ENCODE measurements at places on chromosomes 1 and 21. TPM values are rescaled to one million over a fixed set of nuclear protein-coding genes. Genes with fewer than 3 reads are reported as not detected.

DNA sequence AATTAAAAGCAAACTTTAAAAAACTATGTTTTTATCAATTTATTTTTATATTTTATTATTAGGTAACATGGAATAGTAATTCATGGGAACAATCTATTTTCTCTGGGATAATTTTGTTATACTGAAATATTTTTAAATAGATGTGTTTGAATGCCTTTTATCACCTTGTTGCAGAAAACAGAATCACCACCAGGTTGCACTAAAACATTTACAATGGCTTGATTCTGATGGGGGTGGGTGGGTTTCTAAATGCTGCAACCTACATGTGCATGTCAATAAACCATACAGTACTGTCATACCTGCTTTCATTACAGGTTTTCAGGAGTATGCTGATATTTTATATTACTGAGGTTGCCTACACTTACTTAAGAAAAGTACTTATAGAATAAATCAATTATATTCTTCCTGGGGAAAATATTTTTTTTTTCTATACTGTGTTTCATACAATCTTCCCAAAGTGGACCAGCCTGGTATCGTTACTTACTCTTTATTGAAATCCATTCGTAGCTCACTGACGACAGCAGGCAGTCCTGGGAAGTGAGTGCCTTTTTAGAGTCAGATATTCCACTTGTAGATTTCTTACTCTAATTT, 132.8 kb downstream of the PTPRC start:
- no peaks in the 10 kb centered on the region for H3K36me3 ChIP-seq
- DNase-seq, result peak; percentile 75
- no peaks in the 10 kb centered on the region for H3K27me3 ChIP-seq
- H3K4me3 ChIP-seq, result no peak overlapping the region
- H3K27ac ChIP-seq, result no peak overlapping the region

- H3K4me3 ChIP-seq, result no peak overlapping the region
- no peak overlapping the region for H3K27ac ChIP-seq
- peak; percentile 49 for DNase-seq
- H3K4me1 ChIP-seq, result 0 out of 2 replicates have a peak, but pooled peaks cover 10% of the 10 kb centered on the region
- H3K27me3 ChIP-seq, result no peaks in the 10 kb centered on the region
- no peaks in the 10 kb centered on the region for H3K36me3 ChIP-seq
Observed at GRCh38 chr1:220700556-220701179, 10.5 kb downstream of the C1orf115 start.

- H3K27me3 ChIP-seq, result no peaks in the 10 kb centered on the region
- H3K4me1 ChIP-seq, result peaks cover 3% of the 10 kb centered on the region
- DNase-seq, result peak; percentile 13
- H3K36me3 ChIP-seq, result no peaks in the 10 kb centered on the region
Observed at GRCh38 chr1:201353186-201353940, 24.1 kb downstream of the TNNT2 start.

DNA sequence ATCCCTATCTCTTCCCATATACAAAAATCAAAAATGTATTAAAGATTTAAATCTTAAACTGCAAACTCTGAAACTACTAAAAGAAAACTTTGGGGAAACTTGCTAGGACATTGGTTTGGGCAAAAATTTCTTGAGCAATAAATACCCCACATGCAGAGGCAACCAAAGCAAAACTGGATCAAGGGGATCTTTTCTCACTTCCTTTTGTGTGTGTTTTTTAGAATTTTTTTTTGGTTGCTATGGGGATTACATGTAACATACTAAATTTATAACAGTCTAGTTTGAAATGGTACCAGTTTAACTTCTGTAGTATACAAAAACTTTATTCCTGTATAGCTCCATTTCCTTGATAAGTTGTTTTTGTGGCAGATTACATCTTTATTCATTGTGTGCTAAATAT, 16.8 kb downstream of the MAST2 start:
- no peaks in the 10 kb centered on the region for H3K27me3 ChIP-seq
- H3K36me3 ChIP-seq, result no peaks in the 10 kb centered on the region
- DNase-seq, result no peak
- no peak overlapping the region for H3K4me3 ChIP-seq
- H3K27ac ChIP-seq, result no peak overlapping the region

DNA sequence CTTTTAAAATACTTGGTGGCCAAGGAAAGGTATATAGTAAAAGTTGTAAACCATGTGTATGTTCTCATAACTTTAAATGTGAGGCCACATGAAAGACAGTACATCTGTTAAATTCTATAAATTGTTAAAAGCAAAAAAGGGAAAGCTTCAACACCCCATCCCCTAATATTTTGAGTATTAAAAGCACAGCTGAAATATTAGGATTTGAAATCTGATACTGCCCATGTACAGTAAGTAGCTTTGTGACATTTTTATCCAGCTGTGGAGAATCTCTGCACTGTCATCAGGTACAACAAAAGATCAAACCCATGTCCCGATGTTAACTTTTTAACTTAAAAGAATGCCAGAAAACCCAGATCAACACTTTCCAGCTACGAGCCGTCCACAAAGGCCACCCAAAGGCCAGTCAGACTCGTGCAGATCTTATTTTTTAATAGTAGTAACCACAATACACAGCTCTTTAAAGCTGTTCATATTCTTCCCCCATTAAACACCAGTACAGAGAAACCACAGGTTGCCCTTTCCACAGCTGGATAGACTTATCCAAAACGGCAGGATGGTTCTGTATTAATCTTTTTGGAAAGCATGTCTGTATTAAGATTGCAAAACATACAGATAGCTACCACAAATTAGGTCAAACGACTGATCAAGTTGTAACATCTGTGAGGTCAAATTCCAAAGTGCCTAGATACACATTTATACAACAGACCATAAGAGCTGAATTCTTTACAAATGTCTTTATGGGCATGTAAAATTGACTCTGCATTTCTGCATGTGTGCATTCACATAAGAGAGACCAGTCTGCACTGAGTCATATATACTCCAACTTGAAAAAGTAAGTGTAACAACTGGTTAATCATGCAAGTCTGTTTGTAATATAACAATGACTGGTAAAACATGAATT, 5.2 kb downstream of the IRF2BP2 start:
- H3K27me3 ChIP-seq, result no peaks in the 10 kb centered on the region
- H3K27ac ChIP-seq, result no peak overlapping the region
- DNase-seq, result no peak
- H3K4me3 ChIP-seq, result peak overlapping the region; percentile 72
- H3K4me1 ChIP-seq, result peaks cover 75% of the 10 kb centered on the region
- H3K36me3 ChIP-seq, result peaks cover 8% of the 10 kb centered on the region

GRCh38 chr1:37098237-37098636, 63.9 kb upstream of the GRIK3 start:
- no peak overlapping the region for H3K27ac ChIP-seq
- no peak for DNase-seq
- H3K27me3 ChIP-seq, result no peaks in the 10 kb centered on the region
- no peaks in the 10 kb centered on the region for H3K4me1 ChIP-seq
- H3K36me3 ChIP-seq, result no peaks in the 10 kb centered on the region

DNA sequence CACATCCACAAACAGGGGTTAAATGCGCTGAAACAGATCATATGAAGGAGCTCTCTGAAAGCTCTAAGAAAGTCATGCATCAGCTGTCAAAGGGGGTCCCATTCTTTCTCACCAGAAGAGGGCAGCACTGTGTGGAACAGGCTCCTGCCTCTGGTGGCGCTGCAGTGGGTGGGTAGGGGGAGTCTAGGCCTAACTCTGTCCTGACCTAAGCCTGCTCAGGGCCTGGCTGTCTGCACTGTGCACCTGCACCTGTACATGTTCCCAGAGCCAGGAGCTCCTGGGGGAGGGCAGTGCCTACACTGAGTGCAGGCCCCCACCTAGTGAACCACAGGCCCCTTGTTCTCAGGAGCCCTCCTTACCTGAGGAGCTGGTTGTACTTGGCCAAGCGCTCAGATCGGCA, 16.0 kb downstream of the ENO1 start:
- H3K27me3 ChIP-seq, result no peaks in the 10 kb centered on the region
- H3K27ac ChIP-seq, result peak overlapping the region; percentile 87
- no peak overlapping the region for H3K4me3 ChIP-seq

DNA sequence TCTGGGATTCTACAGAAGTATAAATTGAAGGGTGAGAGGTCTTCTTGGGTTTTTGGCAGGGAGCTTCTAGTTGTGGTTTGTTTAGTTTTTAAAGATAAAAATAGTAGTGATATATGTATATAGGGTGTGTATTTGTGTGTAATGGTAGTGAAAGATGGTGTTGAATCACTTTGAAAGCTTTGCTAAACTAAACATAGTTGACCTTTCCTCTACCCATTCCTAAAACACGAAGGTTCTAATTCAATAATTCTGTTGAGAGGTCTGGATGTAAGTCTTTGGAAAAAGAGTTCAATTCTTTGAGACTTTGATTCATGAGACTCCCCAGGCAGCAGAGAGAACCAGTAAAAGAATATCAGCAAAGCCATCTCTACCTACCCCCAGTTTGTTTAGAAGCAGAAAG, 247.9 kb upstream of the DUSP10 start:
- H3K4me3 ChIP-seq, result no peak overlapping the region
- no peak overlapping the region for H3K27ac ChIP-seq
- no peak for DNase-seq

- DNase-seq, result no peak
- H3K27ac ChIP-seq, result no peak overlapping the region
- H3K4me3 ChIP-seq, result no peak overlapping the region
- H3K4me1 ChIP-seq, result no peaks in the 10 kb centered on the region
Observed at GRCh38 chr1:36894824-36895223, 139.5 kb downstream of the GRIK3 start.

- DNase-seq, result peak; percentile 91
- H3K27ac ChIP-seq, result peak overlapping the region; percentile 98
- no peaks in the 10 kb centered on the region for H3K36me3 ChIP-seq
- no peaks in the 10 kb centered on the region for H3K27me3 ChIP-seq
Observed at GRCh38 chr1:54542120-54542961, 5.7 kb upstream of the ACOT11 start.

DNA sequence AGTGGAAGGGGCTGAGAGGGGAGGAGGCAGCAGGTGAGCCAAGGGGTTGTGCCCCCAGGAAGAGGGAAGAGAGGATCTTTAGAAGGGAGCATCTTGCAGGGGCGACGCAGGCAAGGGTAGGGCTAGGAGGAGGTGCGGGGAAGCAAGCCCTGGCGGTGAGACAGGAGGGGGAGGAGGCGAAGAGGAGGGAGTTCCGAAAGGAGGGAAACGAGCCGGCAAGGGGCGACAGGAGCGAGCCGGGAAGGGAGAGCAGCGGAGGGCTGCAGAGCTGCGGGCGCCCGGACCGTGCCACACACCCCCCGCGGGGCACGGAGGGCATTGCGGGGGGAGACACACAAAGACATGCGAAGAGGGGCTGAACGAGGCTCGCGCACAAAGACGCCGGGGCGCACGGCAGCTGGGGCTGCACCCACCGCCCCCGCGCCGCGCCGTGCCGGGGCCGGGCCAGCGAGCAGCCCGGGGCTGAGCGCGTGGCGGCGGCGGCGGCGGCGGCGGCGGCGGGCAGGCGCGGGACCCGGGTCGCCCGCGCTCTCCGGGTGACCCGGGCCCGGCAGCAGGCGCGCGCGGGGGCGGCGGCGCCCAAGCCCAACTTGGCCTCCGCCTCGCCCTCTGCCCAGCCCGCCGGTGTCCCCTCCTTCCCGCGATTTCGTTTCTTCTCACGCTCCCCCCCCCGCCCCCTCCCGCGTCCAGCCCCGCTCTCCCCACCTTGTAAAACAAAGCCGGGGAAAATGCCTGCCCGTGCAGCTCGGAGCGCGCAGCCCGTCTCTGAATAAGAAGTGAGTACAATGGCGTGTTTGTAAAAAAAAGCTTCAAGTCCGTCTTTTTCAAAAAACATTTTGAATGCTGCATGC, at the start of gene KCNK2:
Gene KCNK2 (plus strand): TSS at position 206 of the 851 bp plus-strand sequence. CDS start 649 bp downstream, outside the sequence.
- H3K4me3 ChIP-seq, result peak within 1 kb of the TSS; percentile 78
- peak; percentile 75 for DNase-seq
- no peak within 1 kb of the TSS for H3K27ac ChIP-seq
- H3K36me3 ChIP-seq, result no peaks in the 10 kb centered on the region

GRCh38 chr21:25369524-25370300, 237.6 kb downstream of the MRPL39 start:
- H3K27ac ChIP-seq, result no peak overlapping the region
- no peaks in the 10 kb centered on the region for H3K27me3 ChIP-seq
- no peak overlapping the region for H3K4me3 ChIP-seq
- H3K4me1 ChIP-seq, result peaks cover 21% of the 10 kb centered on the region

GRCh38 chr1:15210651-15211375, 36.2 kb upstream of the FHAD1 start:
- DNase-seq, result no peak
- peaks cover 23% of the 10 kb centered on the region for H3K4me1 ChIP-seq
- H3K4me3 ChIP-seq, result no peak overlapping the region
- H3K27ac ChIP-seq, result no peak overlapping the region

DNA sequence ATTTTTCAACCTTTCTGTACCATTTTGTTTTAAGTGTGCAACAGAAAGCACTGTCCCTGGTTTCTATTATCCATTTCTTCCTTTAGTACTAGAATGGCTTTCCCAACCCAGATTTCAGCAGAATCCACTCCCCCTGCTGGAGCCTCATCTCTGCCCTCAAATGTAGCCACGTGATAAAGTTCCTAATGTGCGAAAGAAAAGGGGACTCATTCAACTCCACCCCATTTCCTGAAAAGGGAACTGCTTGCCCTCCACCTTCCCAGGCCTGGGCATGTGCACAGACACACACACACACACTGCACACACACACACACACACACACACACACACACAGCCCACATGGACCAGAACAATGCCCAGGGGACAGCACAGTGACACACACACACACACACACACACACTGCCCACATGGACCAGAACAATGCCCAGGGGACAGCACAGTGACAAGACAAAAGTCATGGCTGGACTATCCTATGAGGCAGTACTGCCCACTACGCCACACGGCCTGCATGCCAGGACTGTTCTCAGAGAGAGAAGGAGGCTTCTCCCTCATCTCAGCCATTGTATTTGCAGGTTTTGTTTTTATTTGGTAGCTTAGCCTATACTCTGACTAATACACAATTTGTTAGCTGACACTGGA, 33.2 kb downstream of the PACC1 start:
- no peak for DNase-seq
- no peaks in the 10 kb centered on the region for H3K27me3 ChIP-seq
- H3K36me3 ChIP-seq, result peaks cover 10% of the 10 kb centered on the region
- no peaks in the 10 kb centered on the region for H3K4me1 ChIP-seq
- H3K27ac ChIP-seq, result no peak overlapping the region
- no peak overlapping the region for H3K4me3 ChIP-seq

- H3K4me1 ChIP-seq, result no peaks in the 10 kb centered on the region
- H3K27me3 ChIP-seq, result no peaks in the 10 kb centered on the region
- H3K36me3 ChIP-seq, result peaks cover 64% of the 10 kb centered on the region
- H3K27ac ChIP-seq, result peak overlapping the region; percentile 20
- peak; percentile 68 for DNase-seq
Observed at GRCh38 chr1:225987491-225988316, 11.4 kb downstream of the SDE2 start.

The AIDA gene
- 103 TPM for total RNA-seq

The C1orf35 gene
- total RNA-seq, result 14.0 TPM

The PLPPR5 gene
- total RNA-seq, result 4.2 TPM

The ELF3 gene
- total RNA-seq, result 13.0 TPM

The U2AF1 gene
- total RNA-seq, result 70.4 TPM

The TPTE gene
- total RNA-seq, result not detected

The ATP13A2 gene
- total RNA-seq, result 87.7 TPM

All from GM23338 (cell line).